ENCODE measurements at places on chromosomes 11 and 22.
A peak's percentile ranks its signal among the peaks of the same experiment; 100 is the strongest.

DNA sequence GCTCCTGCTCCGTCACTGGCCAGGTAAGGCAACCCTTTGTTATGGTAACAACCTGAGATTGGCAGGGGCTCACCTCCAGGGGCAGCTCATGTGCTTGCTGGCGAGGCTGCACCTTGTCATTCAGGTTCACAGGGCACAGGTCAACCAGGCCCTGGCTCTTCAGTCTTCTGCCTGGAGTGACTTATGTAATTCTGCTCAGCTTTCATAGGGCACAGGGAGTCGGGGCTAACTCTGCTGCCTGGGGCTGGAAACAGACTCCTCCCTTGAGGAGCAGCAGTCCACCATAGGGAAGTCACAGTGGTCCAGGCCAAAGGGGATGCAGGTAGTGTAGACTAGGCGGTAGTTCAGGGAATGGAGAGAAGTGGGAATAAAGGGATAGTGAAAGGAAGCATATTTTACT lies 1.5 kb upstream of the MIF start:
- no peak for DNase-seq

DNA sequence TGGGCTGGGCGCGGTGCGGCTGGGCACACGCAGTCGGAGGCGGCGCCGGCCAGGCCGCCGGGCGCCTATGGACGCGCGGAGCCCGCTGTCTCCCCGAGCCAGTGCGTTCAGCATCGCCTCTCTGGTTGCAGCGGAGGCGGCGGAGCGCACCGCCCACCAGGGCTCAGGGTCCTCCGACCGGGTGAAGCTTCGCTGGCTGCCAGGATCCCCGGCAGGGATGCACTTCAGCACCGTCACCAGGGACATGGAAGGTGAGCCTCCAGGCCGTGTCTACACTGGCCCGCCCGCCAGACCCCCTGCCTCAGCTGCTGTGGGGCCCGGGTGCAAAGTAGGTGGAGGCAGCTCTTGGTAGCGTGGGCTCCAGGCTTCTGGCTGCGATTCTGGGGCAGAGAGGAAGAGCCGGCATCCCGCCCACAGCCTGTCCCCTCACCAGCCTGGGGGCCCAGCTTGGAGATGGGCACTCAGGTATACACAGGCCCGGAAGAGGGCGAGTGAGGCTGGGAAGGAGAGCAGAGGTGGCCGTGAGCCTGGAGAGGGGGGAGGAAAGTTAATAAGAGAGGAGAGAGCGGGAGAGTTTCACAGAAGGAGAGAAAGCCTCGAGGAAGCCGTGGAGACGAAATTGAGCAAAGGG lies 1.0 kb upstream of the TBX1 start:
- no peak for DNase-seq

DNA sequence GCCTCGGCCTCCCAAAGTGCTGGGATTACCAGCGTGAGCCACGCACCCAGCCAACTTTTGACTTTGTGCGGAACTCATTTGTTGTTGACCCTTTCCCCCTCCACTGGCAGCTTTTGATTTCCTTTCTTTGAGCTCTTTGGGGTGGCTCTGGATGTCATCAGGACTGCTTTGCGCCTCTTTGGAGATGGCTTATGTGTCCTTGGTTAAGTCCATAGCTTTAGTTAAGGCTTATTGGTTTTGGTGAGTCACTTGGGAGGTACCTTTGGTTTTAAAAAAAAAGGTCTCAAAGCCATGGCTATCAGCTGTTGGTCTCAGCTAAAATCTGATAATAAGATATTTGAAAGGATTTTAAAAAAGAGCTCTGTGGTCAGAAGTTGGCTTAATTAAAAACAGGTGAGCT lies 5.1 kb upstream of the ARSA start:
- DNase-seq: no peak

- DNase-seq: no peak
Observed at GRCh38 chr11:126139111-126140091, 72.0 kb downstream of the RPUSD4 start.

DNA sequence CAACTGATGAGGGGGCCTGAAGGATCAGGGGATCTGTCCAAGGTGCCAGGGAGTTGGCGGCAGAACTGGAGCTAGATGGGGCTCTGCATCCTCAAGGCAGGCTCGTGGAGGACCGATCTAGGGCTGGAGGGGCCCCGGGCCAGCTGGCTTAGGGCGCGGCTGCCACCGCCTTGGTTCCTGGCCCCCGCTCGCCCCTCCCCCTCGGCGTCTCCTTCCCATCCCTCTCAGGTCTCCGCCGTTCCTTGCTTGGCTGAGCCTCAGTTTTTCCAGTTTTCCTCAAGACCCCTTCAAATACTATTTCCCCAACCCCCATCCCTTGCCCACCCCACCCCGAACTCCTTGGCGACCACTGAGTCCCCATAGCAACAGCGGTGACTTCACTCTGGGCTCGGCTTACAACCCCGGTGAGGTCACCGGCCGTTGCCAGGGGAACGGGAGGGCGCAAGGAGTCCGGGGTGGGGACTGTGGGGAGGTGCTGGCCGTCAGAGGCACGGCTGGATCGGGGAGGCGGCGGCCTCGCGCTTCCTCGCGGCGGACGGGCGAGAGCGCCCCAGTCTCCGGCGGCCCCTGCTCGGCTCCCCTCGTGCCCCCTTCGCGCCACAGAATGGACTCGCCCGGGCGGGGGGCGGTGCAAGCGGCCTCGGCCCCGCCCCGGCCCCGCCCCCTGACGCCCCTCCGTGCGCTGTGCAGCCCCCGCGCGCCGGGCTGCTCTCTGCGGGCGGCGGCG lies 7.5 kb downstream of the FREY1 start:
- DNase-seq: peak; percentile 76

DNA sequence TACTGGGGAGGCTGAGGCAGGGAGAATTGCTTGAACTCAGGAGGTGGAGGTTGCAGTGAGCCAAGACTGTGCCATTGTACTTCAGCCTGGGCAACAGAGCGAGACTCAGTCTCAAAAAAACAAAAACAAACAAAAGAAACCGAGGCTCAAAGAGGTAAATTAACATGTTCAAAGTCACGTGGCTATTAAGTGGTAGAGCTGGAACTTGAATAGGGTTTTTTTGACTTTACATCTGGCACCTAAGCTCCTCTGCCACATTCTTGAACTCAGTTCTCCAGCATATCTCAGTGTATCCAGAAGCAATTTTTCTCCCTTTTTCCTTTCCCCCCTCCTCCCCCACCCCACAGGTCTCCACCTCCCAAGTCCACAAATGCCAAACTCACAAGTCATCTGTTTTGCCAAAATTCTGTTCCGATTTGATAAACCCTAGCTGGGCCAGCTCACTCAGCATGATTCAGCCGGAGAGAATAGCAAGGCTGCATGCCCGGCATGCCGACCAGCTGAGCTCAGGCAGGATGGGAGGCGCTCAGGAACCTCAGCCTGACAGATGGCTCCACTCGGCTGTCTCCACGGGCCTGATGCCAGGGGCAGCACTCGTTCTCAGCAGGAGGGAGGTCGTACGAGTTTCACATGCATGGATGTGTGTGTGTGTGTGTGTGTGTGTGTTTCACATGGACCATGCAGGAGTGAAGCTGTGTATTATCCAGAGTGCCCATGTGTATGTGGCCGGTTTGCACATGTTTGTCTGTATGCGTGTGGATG lies 63.2 kb upstream of the RRAS2 start:
- DNase-seq: peak; percentile 58

GRCh38 chr22:36816636-36817524 lies at the start of gene PVALB:
TSS of gene PVALB (minus strand) at chr22:36817035. CDS start at chr22:36817005, 30 bp downstream.
- DNase-seq: no peak

GRCh38 chr11:45486461-45486860 lies 179.0 kb downstream of the CHST1 start:
- DNase-seq: no peak

GRCh38 chr22:30023099-30023660 lies 57.1 kb upstream of the HORMAD2 start:
- no peak for DNase-seq

GRCh38 chr11:82521427-82521826 lies 212.2 kb downstream of the FAM181B start:
- no peak for DNase-seq

GRCh38 chr11:113202431-113202830 lies 112.0 kb upstream of the TTC12 start:
- DNase-seq: no peak

DNA sequence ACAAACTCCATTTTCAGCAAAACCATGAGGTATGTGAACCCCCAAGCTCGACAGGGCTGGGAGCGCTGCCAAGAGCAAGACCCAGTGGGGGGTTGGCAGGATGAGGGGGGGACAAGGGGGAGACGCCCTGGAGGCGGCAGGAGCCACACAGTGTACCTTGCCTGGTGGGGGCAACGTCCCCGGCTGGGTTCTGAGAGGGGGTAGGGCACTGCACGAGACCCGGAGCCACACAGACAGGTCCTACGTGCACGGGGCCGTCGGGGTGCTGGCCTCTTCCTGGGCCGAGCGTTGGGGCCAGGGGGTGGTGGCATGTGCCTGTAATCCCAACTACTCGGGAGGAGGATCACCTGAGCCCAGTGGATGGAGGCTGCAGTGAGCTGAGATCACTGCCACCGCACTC lies 28.8 kb downstream of the TBX1 start:
- no peak for DNase-seq

DNA sequence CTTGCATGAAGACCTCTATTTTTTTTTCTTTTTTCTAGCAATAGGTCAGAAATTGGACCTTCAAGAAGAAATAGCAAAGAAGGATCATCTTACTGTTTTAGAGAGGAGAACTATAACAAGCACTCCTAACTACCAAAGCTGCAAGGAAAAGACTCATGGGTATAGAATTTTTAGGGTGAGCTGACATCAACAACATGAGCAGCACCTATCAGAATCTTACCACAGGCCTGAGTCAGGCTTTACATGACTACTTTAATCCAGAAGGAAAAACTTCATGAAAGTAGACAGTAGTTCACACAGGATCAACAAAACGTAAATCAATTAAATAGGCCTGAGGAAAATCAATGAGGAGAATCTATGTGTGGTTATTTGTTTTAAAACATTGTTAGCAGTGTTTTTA lies 130.5 kb downstream of the FAM76B start:
- DNase-seq: no peak

DNA sequence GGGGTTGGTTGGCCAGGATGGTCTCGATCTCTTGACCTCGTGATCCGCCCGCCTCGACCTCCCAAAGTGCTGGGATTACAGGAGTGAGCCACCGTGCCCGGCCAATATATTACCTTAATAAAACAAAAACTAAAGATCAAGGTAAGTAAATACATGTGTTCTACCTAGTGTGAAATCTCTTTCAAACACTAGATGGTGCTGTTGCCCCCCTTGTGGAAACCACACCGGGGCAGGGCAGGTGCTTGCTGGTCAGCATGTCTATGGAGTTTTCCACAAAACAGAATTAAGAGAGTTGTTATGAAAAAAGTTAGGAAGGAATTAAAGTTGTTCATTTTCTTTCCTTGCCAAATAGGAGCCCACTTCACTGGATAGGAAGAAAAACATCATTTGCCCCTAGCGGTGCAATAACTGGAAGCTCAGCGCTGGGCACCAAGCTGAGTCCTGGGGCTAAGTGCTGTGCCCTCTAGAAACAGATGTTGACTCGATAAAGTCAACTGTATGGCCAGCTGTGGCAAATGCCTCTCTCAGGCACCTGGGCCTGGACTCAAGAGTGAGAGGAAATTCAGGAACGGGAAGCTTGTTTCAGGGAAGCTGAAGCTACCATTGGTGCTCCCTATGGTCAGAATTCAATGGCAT lies 6.3 kb upstream of the KCNJ5 start:
- DNase-seq: no peak

GRCh38 chr11:87726506-87726905 lies 448.7 kb downstream of the RAB38 start:
- DNase-seq: no peak

DNA sequence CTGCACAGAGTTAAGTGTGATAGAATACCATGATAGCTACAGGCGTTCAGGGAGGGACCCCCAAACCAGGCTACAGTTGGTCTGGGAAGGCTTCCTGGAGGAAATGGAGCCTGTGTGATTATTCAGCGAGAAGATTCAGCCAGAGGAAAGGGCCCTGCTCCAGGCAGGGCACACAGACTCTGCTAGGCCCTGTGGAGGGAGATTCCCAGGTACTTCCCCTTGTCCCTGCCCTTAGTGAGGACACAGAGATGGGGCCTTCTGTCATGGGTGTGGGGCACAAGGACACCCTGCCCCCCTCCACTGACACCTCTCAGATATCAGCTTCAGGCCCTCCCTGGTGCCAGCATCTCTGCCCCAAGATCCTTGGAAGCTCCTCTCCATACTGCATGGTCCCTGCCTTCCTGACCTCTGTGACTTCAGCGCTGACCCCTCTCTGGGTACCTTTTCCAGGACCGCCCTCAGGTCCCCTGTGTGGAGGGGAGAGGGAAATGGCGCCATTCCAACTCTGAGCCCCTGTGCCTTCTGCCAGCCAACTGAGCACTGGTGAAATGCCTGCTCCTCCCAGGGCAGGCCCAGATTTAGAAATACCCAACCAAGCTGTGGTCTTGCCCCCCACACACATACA lies 12.6 kb upstream of the POU2F3 start:
- no peak for DNase-seq

- no peak for DNase-seq
Observed at GRCh38 chr22:19656541-19657251, 57.6 kb upstream of the SEPTIN5 start.

- DNase-seq: no peak
Observed at GRCh38 chr11:33368931-33369330, 111.8 kb downstream of the HIPK3 start.

Data from iPS DF 6.9 (cell line).